ENCODE measurements at places on chromosomes 6 and 20. TPM values are rescaled to one million over a fixed set of nuclear protein-coding genes. Genes with fewer than 3 reads are reported as not detected.
A peak's percentile ranks its signal among the peaks of the same experiment; 100 is the strongest.

GRCh38 chr20:33010133-33010504 lies 2.6 kb downstream of the BPIFB2 start:
- H3K27ac ChIP-seq, result no peak overlapping the region
- no peaks in the 10 kb centered on the region for H3K36me3 ChIP-seq
- no peak overlapping the region for H3K4me3 ChIP-seq
- no peak for DNase-seq
- H3K4me1 ChIP-seq, result peaks cover 2% of the 10 kb centered on the region

DNA sequence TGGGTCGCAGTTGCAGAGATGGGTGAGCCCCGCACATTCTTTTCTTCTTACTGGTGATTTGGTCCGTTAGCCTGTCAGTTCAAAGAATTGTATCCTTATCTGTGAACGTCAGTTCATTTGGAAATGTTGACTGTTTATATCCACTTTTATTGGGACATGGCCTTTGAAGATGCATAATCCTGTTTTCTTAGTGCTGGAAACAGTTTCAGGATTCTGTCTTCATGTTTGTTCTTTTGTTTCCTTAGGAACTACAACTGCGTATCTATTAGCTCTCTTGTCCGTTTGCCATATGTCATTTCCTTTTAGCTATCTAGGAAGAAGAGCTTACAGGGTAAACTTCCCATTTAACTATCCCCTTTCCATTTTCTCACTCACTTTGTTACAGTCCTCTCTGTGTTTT lies 35.0 kb upstream of the TULP1 start:
- no peak for DNase-seq
- no peak overlapping the region for H3K4me3 ChIP-seq
- H3K27me3 ChIP-seq, result no peaks in the 10 kb centered on the region
- peaks cover 10% of the 10 kb centered on the region for H3K36me3 ChIP-seq
- no peaks in the 10 kb centered on the region for H3K4me1 ChIP-seq
- H3K27ac ChIP-seq, result no peak overlapping the region

DNA sequence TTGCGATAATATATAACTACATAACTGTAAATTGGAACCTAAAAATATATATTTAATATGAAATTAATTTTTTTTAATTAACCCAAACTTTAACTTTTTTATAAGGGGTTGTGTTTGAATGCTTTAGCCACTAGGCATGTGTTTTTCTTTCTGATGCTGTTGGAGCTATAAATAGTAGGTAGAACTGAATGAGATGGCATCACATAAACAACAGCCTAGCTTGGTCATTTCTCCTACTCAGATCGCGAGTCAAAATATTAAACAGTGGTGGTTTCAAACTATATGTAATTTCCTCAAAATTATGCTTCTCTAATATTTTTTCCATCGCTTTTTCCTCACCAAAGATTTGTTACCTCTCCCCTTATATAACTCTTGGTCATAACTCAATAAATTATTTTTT lies 243.2 kb downstream of the ARID1B start:
- peak overlapping the region; percentile 73 for H3K27ac ChIP-seq
- no peaks in the 10 kb centered on the region for H3K36me3 ChIP-seq
- H3K27me3 ChIP-seq, result peaks cover 10% of the 10 kb centered on the region
- H3K4me1 ChIP-seq, result peaks cover 22% of the 10 kb centered on the region

DNA sequence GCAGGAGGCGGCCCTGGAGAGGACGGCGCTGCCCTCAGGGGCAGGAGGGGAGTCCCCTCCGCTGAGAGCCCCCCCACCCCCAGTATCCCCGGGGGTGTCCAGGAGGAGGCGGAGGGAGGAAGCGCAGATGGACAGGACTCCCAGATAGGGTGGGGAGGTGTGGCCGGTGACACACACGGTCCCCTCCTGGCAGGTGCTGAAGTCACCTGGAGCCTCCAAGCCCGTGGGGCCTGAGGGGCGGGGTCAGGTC lies 1.4 kb downstream of the STMN3 start:
- no peaks in the 10 kb centered on the region for H3K36me3 ChIP-seq
- H3K4me3 ChIP-seq, result peak overlapping the region; percentile 97
- H3K27ac ChIP-seq, result peak overlapping the region; percentile 88

DNA sequence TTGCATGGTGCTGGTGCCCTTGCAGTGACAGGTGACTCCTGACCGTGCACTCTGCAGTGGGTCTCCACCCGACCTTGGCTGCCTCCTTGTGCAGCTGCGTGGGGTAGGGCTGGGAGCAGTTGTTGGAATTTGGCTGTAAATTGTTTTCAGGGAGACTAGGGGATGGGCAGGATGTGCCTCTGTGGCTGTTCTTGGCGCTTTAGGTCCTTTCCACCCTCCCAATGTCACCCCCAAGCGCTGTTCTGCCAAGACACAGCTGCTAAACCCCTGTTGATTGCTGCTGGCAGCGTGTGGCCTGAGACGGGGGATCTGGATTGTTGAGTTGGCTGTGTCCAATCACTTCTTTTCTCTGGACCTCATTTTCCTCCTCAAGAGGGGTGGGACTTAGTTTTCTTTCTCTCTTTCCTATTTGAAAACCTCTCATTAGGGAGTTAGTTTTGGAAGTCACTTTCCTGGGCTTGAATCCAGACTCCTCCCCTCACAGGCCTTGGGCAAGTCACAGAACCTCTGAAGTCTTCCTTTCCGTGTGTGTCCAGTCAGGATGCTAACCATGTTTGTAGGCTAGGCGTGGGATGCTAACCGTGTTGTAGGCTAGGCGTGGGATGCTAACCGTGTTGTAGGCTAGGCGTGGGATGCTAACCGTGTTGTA lies 8.5 kb downstream of the IGF2R start:
- peaks cover 2% of the 10 kb centered on the region for H3K27me3 ChIP-seq
- DNase-seq, result no peak
- H3K4me1 ChIP-seq, result peaks cover 47% of the 10 kb centered on the region
- H3K36me3 ChIP-seq, result no peaks in the 10 kb centered on the region
- H3K27ac ChIP-seq, result no peak overlapping the region

The RBM24 gene
- 4.9 TPM for total RNA-seq

DNA sequence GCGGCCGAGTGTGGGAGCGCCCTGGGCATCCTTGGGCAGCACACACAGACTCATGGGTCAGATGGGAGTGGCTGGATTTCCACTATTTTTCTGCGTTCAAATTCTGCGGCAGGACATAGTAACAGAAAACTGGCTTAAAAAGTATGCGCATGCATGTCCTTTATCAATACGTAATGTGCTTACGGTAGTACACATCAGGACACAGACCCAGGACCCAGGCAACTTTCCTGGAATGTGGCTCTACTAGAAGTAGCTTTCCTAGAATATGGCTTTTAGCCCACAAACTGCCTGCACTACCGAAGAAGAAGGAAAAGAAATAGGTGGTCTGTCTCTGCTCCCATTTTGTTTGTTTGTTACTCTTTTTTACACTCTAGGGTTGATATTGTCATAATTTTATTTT lies 43.4 kb upstream of the SHLD1 start:
- H3K4me3 ChIP-seq, result no peak overlapping the region
- H3K36me3 ChIP-seq, result no peaks in the 10 kb centered on the region
- H3K27ac ChIP-seq, result no peak overlapping the region
- H3K27me3 ChIP-seq, result no peaks in the 10 kb centered on the region

DNA sequence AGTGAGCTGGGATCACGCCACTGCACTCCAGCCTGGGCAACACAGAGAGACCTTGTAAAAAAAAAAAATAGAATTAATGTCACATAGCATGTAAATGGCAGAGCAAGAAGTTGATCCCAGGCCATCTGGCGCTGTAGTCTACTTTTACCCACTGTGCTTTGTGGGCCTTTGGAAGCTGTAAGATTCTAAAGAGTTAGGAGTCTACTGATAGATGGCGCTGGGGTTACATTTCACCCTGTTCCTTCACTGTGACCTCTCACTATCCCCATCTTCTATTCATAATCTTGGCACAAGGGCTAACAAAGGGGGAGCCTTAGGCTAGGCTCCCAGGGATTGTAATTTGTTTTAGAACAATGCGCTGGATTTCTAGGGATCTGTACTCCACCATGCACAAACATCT lies 24.4 kb downstream of the SIRPD start:
- H3K27ac ChIP-seq, result no peak overlapping the region
- no peaks in the 10 kb centered on the region for H3K4me1 ChIP-seq
- no peaks in the 10 kb centered on the region for H3K27me3 ChIP-seq
- H3K36me3 ChIP-seq, result no peaks in the 10 kb centered on the region
- DNase-seq, result no peak

The FAM217A gene
- not detected for total RNA-seq

DNA sequence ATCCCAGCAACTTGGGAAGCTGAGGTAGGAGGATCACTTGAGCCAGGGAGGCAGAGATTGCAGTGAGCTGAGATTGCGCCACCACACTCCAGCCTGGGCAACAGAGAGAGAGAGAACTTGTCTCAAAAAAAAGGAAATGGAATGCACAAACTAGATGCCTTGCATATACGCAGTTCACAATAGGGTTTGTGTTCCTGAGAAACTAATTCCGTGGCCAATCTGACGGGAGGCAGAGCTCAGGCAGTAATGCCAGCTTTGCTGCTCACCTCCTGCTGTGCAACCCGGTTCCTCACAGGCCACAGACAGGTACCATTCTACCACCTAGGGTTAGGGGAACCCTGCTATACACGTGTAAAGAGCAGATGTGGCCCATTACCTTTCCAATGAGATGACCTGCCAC lies 1.4 kb downstream of the CDK5RAP1 start:
- H3K36me3 ChIP-seq, result no peaks in the 10 kb centered on the region
- no peak for DNase-seq
- H3K27ac ChIP-seq, result no peak overlapping the region
- H3K27me3 ChIP-seq, result peaks cover 4% of the 10 kb centered on the region
- H3K4me3 ChIP-seq, result peak overlapping the region; percentile 96

DNA sequence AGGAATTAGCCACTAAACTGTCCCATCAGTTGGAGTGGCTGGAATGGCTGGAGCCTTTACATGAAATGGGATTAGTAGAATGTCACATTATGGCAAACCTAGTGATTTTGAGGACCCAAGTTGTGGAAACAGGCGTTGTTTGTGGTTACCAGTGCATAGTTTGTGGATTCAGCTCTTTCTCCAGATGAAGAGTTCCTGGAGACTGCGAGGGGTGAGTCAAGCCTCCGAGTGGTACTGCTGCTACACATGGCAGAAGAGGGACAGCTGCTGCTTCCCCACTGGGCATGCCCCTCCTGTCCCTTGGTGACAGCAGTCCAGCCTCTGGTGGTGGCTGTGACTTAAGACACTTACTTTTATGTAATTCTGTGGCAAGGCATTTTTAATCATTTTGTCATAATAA lies 94.2 kb upstream of the SCP2D1 start:
- peak overlapping the region; percentile 66 for H3K27ac ChIP-seq
- H3K36me3 ChIP-seq, result peaks cover 9% of the 10 kb centered on the region
- H3K4me1 ChIP-seq, result peaks cover 8% of the 10 kb centered on the region
- H3K27me3 ChIP-seq, result peaks cover 2% of the 10 kb centered on the region

The SLC17A1 gene
- total RNA-seq, result not detected

The FBXO9 gene
- 49.1 TPM for total RNA-seq

DNA sequence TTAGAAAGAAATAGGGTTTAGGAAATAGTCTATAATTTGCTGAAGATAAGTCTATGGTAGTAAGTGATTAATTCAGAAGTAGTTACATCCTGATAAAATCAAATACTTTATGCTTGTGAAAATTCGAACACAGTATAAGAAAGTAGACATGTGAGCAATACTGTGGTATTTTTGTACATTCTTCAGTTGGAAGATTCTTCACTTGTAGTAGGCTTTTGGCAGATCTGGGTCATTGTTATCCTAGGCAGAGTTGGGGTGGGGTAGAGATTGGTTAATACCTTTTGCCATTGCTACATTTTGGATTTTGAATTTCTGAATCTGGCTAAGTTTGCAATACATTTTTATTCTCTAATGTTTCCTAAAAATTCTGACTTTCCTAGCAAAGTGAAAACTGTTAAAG lies 197.5 kb downstream of the BCKDHB start:
- no peaks in the 10 kb centered on the region for H3K4me1 ChIP-seq
- H3K4me3 ChIP-seq, result no peak overlapping the region
- H3K27me3 ChIP-seq, result no peaks in the 10 kb centered on the region
- H3K36me3 ChIP-seq, result no peaks in the 10 kb centered on the region

- DNase-seq, result no peak
- no peak overlapping the region for H3K4me3 ChIP-seq
- H3K27me3 ChIP-seq, result no peaks in the 10 kb centered on the region
- no peaks in the 10 kb centered on the region for H3K4me1 ChIP-seq
- H3K27ac ChIP-seq, result no peak overlapping the region
These were observed 405.0 kb downstream of the CDKAL1 start for GRCh38 chr6:20939161-20939775.

- no peaks in the 10 kb centered on the region for H3K4me1 ChIP-seq
- H3K36me3 ChIP-seq, result no peaks in the 10 kb centered on the region
- no peak for DNase-seq
- H3K4me3 ChIP-seq, result no peak overlapping the region
These were observed 911.6 kb downstream of the TFAP2A start for GRCh38 chr6:9503111-9503761.

The GLP1R gene
- total RNA-seq, result not detected

The OSTM1 gene
- total RNA-seq, result 47.7 TPM

- no peak overlapping the region for H3K27ac ChIP-seq
- H3K4me3 ChIP-seq, result no peak overlapping the region
- no peak for DNase-seq
- H3K4me1 ChIP-seq, result peaks cover 2% of the 10 kb centered on the region
- H3K27me3 ChIP-seq, result peaks cover 2% of the 10 kb centered on the region
These were observed 105.4 kb upstream of the MCHR2 start for GRCh38 chr6:100099189-100100074.

- no peak overlapping the region for H3K27ac ChIP-seq
- no peaks in the 10 kb centered on the region for H3K4me1 ChIP-seq
- no peaks in the 10 kb centered on the region for H3K36me3 ChIP-seq
- H3K4me3 ChIP-seq, result no peak overlapping the region
- peaks cover 2% of the 10 kb centered on the region for H3K27me3 ChIP-seq
- DNase-seq, result no peak
These were observed 79.9 kb upstream of the GLP1R start for GRCh38 chr6:38968702-38969149.

The BCAS4 gene
- total RNA-seq, result 5.5 TPM
